ENCODE measurements at places on chromosomes 2 and 18.

- no peak for DNase-seq
Observed at GRCh38 chr2:180966378-180966777, 14.0 kb upstream of the UBE2E3 start.

DNA sequence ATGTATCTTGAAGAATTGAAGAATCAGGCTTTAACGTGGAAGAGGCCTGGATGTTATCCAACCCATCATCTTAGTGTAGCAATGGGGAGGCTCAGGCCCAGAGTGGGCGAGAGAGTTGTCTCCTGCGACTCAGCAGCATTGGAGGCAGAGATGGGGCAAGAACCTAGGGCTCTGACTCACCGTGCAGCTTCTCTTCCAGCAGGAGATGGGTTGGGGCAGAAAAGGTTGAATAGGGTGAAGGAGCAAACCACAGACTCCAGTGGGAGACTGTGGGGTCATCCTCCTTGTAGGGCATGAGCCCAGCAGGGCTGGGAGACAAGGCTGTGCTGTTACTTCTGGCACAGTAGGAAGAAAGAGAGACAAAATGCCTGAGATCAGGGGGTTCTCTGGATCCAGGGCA is 1.4 kb downstream of the IL36RN start:
- DNase-seq: no peak

DNA sequence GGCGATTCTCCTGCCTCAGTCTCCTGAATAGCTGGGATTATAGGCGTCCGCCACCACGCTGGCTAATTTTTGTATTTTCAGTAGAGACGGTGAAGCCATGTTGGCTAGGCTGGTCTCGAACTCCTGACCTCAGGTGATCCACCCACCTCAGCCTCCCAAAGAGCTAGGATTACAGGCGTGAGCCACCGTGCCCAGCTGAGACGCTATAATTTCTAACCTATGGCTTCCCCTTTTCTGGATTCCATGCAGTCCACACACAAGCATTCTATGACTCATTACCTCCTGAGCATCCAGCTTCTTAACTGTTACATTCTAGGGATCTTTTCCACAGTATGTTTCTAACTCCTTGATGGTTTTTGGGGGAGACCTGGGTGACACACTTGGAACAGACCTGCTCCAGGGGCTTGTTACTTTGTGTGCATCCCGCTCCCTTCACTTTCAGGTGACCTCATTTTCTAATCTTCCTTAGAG is 11.8 kb upstream of the KCMF1 start:
- DNase-seq: no peak

- no peak for DNase-seq
Observed at GRCh38 chr2:119208791-119209203, 14.8 kb upstream of the STEAP3 start.

DNA sequence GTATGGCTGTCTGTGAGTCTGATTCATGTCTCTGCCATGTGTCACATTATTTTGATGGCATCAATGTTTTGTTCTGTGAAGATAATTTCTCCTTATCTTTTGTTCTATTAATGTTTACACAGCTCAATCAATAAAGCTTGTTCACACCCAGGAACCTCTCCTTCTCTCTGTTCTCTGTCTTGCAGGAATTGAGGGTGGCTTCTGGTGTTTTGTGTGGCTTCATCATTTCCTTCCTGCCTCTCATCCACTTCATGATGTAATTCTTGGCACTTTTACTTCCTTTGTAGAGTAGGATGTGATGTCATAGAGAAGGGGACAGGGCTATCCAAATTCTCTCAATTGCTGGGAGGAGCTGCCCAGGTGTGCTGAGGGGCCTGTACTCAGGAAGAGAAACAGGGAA is 27.2 kb downstream of the ASXL3 start:
- DNase-seq: no peak

DNA sequence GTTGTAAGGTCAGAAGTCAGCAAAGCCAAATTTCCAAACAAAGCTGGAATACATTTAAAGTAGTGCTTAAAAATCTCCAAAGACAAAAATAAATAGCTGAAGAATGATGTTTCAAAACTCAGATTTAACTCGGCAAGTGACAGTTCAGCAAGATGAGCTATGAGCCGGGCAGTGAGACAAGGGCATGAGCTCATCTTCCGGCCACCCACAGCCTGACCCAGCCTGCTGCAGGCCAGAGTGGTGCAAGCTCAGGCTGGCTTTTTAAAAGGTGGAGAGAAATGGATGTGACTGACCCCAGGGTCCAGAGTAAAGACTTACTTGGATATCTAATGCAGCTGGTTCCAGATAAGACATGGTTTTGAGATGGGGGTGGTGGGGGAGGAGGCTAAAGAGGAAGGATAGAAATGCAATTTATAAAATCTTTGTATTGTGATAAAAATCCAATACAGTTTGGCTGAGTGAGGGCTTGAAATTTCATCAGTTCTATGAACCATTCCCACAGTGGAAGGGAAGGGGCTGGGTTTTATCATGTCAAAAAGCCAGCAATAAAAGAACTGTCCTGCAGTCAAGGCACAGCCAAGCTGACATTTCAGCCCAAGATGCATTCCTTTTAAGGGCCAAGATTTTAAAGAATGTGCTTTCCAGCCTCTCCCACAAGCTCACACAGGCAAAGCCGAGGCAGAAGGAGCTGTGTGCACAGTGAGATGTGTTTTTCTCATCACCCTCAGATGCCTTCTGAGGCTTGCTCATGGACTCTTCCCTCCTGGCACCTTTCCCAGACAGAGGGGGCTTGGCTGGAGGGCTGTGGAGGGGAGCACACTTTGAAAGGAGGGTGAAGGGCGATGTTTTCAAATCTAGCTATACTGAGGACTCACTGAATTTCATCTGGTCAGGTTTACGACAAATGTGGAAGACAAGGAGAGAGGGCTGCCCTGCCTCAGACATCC is 97.9 kb upstream of the KLHL29 start:
- no peak for DNase-seq

DNA sequence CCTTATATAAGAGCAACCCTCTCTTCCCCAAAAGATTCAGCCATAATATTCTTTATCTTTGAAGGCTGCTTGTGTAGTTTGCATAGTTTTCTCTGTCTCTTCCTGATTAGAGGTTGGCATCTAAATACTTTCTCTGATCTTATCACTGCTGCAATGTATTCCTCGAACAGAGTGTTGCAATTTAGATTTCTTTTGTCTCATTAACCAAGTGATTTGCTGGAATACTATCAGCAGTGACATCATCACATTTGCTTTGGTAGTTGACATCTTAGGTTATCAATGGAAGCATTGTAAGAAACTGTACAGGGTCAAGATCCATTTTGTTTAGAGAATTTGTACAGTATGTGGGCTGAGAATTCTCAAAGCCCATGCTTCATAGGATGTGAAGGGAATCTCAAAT is 72.0 kb upstream of the NEUROD1 start:
- no peak for DNase-seq

DNA sequence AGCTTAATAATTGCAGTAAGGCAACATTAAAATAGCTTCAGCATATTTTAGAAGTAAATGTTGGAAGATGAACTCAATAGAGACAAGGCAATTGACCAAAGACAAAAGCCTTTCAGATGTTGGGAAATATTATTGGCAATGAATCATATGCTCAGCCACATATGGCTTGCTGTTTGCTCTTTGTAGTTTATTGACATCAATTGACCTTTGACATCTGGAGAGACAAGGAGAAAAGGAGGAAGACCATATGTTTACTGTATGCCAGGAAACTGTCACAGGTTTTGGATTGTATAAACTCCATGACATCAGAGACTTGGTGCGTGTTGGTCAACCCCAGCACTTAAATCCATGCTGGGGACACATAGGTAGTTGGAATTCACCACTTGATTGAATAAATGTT is 60.6 kb upstream of the SLC16A14 start:
- DNase-seq: no peak
